ENCODE measurements at places on chromosomes 6 and 20. TPM values are rescaled to one million over a fixed set of nuclear protein-coding genes. Genes with fewer than 3 reads are reported as not detected.

The NDUFAF4 gene
- 78.7 TPM for total RNA-seq

The GPX5 gene
- not detected for total RNA-seq

The STMND1 gene
- not detected for total RNA-seq

The TNFRSF21 gene
- 39.1 TPM for total RNA-seq

The PRSS35 gene
- total RNA-seq = 1.4 TPM

The TULP4 gene
- 61.5 TPM for total RNA-seq

The TOMM6 gene
- total RNA-seq = 239 TPM

The WFDC6 gene
- not detected for total RNA-seq

The MYCT1 gene
- 0.09 TPM for total RNA-seq

The SH3BGRL2 gene
- 11.7 TPM for total RNA-seq

The KCNK16 gene
- not detected for total RNA-seq

Data from H9 (cell line).